Immature natural killer cell (primary cell): ENCODE measurements at places on chromosomes 2 and 18. TPM values are rescaled to one million over a fixed set of nuclear protein-coding genes. Genes with fewer than 3 reads are reported as not detected.
A peak's percentile ranks its signal among the peaks of the same experiment; 100 is the strongest.

DNA sequence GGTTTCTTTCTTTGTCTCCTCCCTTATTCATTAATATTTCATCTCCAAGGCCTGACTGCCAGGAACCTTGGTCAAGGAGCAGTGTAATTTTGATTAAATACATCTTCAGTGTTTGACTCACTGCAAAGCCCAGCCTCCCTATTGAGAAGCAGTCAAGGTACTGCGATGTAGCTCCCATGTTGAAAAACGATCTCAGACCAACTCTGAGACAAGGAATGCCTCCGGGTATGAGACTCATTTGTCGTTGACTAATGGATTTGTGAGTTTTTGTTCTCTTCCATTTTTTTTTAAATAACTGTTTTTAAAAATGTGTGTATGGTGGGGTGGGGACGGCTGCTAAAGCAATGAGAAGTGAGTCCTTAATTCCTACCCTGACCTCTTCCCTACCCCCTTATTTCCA is 361.6 kb downstream of the SOX11 start:
- H3K27me3 ChIP-seq: no peaks in the 10 kb centered on the region
- DNase-seq: no peak

DNA sequence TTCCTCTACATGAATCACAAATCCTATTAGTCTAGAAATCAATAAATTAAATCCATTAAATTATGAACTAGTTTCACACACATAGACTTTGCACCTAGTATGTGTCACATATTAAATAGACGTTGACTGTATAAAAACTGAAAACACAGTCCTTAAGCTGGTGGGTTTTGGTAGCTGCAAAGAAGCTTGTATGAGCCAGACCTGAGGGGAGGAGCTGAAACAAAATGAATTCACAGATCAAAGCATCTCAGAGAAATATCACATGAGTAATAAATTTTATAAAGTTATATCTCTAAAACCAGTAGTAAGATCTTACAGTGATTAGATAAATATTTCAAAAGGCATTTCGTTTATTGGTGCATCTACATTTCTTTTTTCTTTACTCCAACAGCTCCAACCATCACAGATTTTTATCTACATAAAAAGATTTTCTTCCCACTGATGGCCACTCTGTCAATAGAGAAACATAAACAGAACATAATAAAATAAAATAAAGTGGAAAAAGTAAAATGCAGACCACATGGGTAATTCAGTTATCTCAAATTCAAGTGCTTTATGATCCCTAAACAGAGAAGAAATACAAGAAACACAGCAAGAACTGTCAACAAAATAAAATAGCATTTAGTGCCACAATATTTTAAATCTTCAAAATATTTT is 420.0 kb upstream of the CYRIA start:
- H3K36me3 ChIP-seq: no peaks in the 10 kb centered on the region
- DNase-seq: no peak
- H3K4me3 ChIP-seq: no peak overlapping the region
- no peak overlapping the region for H3K27ac ChIP-seq
- peaks cover 2% of the 10 kb centered on the region for H3K27me3 ChIP-seq

DNA sequence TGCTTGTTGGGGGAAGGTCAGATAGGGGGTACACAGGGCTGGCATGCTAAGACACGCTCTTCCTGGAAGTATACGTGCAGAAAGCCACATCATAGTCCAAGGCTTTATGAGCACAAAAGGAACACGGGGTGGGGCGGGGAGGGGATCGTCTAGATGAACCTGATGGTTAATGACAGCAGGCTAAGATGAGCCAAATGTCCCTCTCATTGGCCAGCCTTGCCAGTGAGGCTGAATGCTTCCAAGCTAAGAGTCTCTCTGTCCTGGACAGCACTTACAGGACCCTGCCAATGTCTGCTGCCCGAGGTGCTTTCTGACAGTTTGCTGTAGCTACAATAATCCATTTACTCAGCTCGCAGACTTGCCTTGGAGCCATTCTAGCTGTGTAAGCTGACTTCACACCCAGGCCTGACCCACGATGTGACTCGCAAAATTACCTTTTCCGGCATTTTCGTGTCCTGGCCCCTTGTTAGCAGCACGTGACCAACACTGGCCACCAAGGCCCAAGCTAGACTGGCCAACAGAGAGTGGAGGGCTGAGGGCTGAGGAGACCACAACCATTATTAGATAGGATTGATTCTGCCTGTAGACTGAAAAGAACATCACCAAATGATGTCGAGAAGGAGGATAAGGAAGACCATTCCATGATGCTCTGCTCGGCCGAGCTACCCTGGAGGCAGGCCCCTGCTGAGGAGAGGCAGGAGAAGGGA is 84.2 kb downstream of the MALT1 start:
- H3K27ac ChIP-seq: no peak overlapping the region
- H3K27me3 ChIP-seq: no peaks in the 10 kb centered on the region
- no peak overlapping the region for H3K4me3 ChIP-seq
- H3K36me3 ChIP-seq: peaks cover 3% of the 10 kb centered on the region

- peaks cover 8% of the 10 kb centered on the region for H3K27me3 ChIP-seq
- H3K4me1 ChIP-seq: peaks cover 35% of the 10 kb centered on the region
- DNase-seq: no peak
- peak overlapping the region; percentile 64 for H3K27ac ChIP-seq
These were observed 3.9 kb upstream of the CYTIP start for GRCh38 chr2:157447741-157448140.

Gene HOXD8
- polyA plus RNA-seq: not detected

Gene BCL2L11
- 5.4 TPM for polyA plus RNA-seq

Gene KCNE4
- not detected for polyA plus RNA-seq

Gene MERTK
- polyA plus RNA-seq: not detected
